ENCODE measurements at places on chromosomes 3 and 15. TPM values are rescaled to one million over a fixed set of nuclear protein-coding genes. Genes with fewer than 3 reads are reported as not detected.

The LRRIQ4 gene
- 0.18 TPM for total RNA-seq

GRCh38 chr3:45488591-45488990 lies 100.2 kb downstream of the LARS2 start:
- no peak for DNase-seq
- peaks cover 4% of the 10 kb centered on the region for H3K4me1 ChIP-seq
- no peak overlapping the region for H3K27ac ChIP-seq

DNA sequence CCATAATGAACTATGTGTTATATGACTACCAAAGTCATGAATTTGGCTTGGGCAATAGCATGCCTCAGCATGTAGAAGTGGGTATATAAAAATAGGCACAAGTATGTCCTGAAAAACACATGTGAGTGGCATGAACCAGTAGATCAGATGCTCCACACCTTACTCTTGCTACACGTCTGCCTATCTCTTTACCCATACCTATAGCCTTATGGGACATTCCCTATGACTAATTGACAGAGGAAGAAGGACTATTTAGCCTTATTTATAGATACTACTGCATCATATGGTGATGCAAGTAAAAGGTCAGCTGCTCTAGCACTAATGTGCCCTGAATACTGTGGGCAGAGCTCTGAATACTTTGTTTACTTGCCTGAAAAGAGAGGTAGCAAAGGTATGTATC lies 81.0 kb upstream of the ZPLD1 start:
- no peaks in the 10 kb centered on the region for H3K4me1 ChIP-seq
- no peaks in the 10 kb centered on the region for H3K36me3 ChIP-seq
- H3K27me3 ChIP-seq, result peaks cover 2% of the 10 kb centered on the region

GRCh38 chr3:143450632-143451031 lies 331.1 kb downstream of the CHST2 start:
- no peak overlapping the region for H3K27ac ChIP-seq
- no peak overlapping the region for H3K4me3 ChIP-seq
- peaks cover 2% of the 10 kb centered on the region for H3K4me1 ChIP-seq
- no peaks in the 10 kb centered on the region for H3K36me3 ChIP-seq

DNA sequence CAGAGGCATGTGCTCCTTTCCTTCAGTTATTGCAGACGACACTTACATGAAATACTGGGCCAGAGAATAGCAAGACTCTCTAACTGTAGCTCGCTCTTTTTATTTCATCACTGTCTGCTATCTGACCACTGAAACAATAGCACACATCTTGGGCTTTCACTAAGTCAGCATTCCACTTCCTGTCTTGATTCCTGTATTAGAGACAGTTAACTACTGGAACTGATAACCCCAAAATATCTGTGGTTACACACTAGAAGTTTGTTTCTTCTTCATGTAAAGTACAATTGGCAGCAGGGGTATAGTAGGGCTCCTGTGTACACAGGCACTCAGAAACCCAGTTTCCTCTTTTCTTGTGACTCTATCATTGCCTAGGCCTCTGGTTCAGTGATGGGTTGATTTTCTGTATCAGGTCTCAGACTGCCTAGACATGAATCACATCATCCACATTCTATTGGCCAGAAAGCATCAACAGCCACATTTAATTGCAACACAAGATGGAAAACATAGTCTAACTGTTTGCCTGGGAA lies 230.2 kb upstream of the CD96 start:
- H3K27me3 ChIP-seq, result no peaks in the 10 kb centered on the region
- no peaks in the 10 kb centered on the region for H3K36me3 ChIP-seq
- H3K27ac ChIP-seq, result peak overlapping the region; percentile 77
- no peak for DNase-seq

DNA sequence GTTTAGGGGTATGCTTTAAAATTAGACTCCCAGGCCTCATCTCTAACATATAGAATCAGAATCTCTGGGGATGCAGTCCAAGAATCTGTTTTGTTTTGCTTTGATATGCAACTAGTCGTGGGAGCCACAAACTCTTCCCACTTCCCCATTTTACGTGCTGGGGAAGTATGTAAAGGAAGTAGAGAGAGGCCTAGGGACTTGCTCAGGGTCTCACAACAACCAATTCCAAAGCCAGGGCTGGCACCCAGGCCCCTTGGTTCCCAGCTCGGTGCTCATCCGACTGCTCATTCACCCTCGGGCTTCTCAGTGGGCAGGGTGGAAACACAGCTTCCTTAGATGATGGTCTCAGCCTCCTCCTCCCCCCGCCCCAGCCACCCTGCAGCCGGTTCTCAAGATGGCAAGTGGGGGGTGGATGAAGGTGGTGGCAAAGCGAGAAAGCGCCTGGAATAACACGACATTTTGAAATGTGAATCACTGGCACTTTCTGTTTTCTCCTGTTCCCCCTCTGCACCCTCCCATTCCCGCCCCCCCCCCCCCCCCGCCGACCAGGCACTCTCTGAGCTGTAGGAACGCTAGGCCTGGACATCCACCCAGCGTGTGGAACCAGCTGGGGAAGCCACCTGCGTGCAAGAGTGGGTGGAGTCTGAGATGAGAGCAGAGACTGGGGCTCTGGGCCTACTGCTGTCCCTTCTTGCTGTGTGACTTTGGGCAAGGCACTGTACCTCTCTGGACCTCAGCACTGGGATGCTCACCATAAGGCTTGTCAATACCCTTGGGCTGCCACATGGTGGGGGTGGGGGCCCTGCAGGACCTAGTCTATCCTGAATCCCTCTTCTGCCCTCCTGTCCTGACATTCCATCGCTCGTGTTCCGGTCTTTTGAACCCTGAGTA lies 214.5 kb downstream of the RPLP1 start:
- H3K4me1 ChIP-seq, result peaks cover 45% of the 10 kb centered on the region
- H3K36me3 ChIP-seq, result no peaks in the 10 kb centered on the region
- no peak overlapping the region for H3K27ac ChIP-seq
- peak; percentile 20 for DNase-seq
- H3K27me3 ChIP-seq, result no peaks in the 10 kb centered on the region

DNA sequence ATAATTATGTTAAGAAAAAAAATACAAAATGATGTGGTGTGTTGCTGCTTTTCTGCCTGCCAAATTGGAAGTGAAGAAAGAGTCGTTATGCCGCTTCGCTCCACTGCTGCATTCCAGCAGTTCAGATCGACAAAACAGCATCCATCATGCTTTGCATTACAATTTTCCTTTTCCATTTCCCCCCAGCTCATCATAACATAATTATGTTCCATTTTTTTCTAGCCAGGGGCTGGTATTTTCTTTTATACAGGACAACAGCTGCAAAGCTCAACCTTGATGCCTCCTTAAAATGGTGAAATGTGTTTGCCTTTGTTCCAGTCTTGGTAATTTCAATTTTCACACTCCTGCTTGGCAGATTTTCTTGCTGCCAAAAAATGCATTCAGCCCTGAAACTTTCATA lies 44.9 kb upstream of the KBTBD12 start:
- no peak overlapping the region for H3K27ac ChIP-seq
- no peaks in the 10 kb centered on the region for H3K36me3 ChIP-seq
- peaks cover 18% of the 10 kb centered on the region for H3K4me1 ChIP-seq

DNA sequence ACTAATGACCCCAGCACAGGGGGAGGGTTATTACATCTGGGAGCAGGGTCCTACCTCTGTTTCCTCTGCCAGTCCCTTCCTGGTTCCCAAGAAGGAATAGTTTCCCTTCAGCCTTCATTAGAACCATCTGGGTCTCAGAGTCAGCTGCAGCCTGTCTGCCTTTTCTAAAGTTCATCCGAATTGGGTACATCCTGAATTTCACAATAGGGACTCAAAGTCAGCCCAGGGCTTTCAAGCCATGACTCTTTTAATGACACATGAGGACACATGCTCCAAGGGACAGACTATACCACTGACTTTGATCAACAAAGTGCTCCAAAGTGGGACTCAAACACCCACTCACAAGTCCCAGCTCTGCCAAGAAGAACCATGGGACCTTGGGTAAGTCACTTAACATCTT lies 12.7 kb upstream of the CRABP1 start:
- no peaks in the 10 kb centered on the region for H3K4me1 ChIP-seq
- H3K27ac ChIP-seq, result no peak overlapping the region
- no peak for DNase-seq

DNA sequence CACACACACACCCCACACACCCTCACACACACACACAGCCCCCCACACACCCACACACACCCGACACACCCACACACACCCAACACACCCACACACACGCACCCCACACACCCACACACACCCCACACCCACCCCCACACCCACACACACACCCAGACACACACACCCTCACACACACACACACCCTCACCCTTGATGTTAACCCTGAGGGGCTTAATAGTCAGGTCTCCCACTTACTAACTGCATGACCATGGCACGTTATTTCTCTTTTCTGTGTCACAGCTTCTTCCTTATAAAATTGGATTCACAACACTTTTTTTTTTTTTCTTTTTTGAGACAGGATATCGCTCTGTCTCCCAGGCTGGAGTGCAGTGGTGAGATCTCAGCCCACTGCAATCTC lies 2.8 kb downstream of the GRM2 start:
- H3K27ac ChIP-seq, result peak overlapping the region; percentile 77
- DNase-seq, result peak; percentile 17
- H3K36me3 ChIP-seq, result peaks cover 2% of the 10 kb centered on the region

GRCh38 chr15:93088200-93088980 lies 621 bp downstream of the RGMA start:
- H3K4me3 ChIP-seq, result peak overlapping the region; percentile 68
- peak; percentile 33 for DNase-seq
- H3K4me1 ChIP-seq, result peaks cover 11% of the 10 kb centered on the region
- H3K27me3 ChIP-seq, result peaks cover 52% of the 10 kb centered on the region
- no peak overlapping the region for H3K27ac ChIP-seq
- no peaks in the 10 kb centered on the region for H3K36me3 ChIP-seq

DNA sequence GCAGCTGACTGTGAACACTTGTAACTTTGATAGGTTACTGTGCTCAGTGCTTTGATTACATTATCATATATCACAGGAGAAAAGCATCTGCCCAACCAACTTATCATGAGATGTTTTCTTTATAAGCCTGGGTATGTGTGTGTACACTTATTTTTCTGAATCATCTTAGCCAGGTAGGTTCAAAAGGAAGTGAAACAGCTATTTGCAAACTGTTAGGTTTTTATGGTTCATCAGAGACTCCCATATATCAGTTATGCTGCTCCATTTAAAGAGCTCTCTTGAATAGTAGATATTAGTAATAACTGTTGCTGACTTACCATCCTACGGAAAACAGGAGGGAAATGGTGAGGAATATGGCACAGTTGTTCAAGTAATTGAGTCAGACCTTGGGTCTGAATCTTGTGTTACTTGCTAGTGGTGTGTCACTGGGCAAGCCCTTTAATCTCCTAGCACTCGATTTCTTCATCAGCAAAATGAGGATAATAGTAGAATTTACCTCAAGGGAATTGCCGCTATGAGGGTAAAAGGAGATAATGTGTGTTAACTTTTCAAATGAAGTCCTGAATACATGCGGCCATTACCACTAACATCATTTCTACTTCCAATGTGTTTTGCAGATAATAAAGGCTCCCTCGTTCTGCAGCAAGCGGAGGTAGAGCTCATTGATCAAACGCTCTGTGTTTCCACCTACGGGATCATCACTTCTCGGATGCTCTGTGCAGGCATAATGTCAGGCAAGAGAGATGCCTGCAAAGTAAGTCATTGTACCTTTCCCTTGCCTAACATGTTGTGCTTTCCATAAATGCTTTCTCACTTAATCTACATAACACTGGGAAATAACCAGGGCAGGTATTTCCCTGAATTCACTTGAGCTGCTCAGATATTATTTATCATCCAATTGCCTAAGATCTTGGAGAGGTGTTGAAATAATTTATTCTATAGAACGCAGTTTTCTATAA lies 7.8 kb upstream of the C3orf52 start:
- no peak overlapping the region for H3K27ac ChIP-seq
- peaks cover under 1% of the 10 kb centered on the region for H3K36me3 ChIP-seq

- no peak overlapping the region for H3K27ac ChIP-seq
- no peak for DNase-seq
- H3K27me3 ChIP-seq, result peaks cover 7% of the 10 kb centered on the region
- H3K4me3 ChIP-seq, result no peak overlapping the region
These were observed 137.7 kb upstream of the NECTIN3 start for GRCh38 chr3:110933821-110934426.
